ENCODE measurements at places on chromosomes 4 and X. TPM values are rescaled to one million over a fixed set of nuclear protein-coding genes. Genes with fewer than 3 reads are reported as not detected.

DNA sequence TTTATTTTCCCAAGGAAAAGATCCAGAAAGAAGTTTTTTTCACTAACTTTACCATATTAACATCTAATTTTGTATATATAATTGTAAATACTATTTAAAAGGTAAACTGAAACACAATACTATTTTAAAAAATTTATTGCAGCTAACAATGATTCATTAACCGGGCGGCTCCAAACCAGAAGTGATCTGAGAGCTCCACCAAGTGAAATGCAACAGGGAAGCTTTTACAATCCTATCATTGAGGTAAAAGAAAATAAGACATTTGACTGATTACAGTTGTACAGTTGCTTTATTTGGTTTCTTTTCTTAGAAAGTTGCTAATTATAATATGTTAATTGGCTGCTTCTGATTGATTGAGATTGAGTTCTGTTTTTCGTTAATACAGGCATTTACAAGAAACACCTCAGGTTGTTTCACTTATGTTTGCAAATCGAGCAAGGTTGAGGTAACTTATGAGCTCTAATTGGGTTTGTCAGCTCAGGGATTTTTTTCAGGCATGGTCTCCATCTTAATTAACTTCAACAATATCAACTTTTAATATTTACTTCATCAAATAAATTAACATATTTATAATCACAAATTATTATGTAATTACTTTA, 220.2 kb upstream of the UGT8 start:
- H3K4me1 ChIP-seq = no peaks in the 10 kb centered on the region
- no peak overlapping the region for H3K4me3 ChIP-seq
- H3K27ac ChIP-seq = no peak overlapping the region
- no peaks in the 10 kb centered on the region for H3K27me3 ChIP-seq
- no peak for DNase-seq

- H3K27me3 ChIP-seq = no peaks in the 10 kb centered on the region
- peaks cover 3% of the 10 kb centered on the region for H3K4me1 ChIP-seq
- H3K27ac ChIP-seq = no peak overlapping the region
- no peak overlapping the region for H3K4me3 ChIP-seq
- no peak for DNase-seq
These were observed 271.8 kb downstream of the INPP4B start for GRCh38 chr4:142574306-142574705.

GRCh38 chrX:22035236-22035635, 3.1 kb downstream of the PHEX start:
- H3K36me3 ChIP-seq = no peaks in the 10 kb centered on the region
- H3K27ac ChIP-seq = peak overlapping the region; percentile 69
- no peak for DNase-seq
- peaks cover 29% of the 10 kb centered on the region for H3K4me1 ChIP-seq
- peak overlapping the region; percentile 25 for H3K4me3 ChIP-seq

- no peaks in the 10 kb centered on the region for H3K27me3 ChIP-seq
- DNase-seq = no peak
- H3K36me3 ChIP-seq = no peaks in the 10 kb centered on the region
These were observed 394 bp downstream of the MED14 start for GRCh38 chrX:40734971-40735324.

The CUL4B gene
- 46.7 TPM for total RNA-seq
